ENCODE measurements at places on chromosomes 5 and 9.

- DNase-seq = peak; percentile 26
Measured at GRCh38 chr9:131478421-131478868, 24.3 kb upstream of the POMT1 start.

DNA sequence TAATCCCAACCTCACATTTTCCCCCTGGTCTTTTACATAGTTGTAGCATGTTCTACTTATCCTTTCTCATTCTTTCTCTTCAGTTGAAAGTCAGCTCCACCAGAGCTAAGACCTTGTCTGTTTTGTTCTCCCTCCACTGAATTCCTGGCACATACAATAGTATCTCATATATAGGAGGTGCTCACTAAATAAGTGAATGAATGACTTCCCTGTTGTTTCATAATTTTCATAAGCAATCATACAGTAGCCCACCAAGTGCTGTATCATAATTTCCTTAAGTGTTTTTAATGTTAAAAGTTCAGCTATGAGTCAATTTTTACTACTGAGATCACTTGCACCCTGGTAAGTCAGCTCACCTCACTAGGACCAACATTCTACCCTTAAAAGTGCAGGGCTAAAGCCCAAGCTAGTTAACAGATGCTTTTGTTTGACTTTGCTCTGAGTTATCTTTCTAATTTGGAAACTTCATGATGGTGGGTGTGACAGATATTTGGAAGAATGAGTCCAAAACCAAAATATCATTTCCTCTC, 27.6 kb downstream of the TMEM245 start:
- no peak for DNase-seq

GRCh38 chr5:158644301-158644700, 455.4 kb downstream of the EBF1 start:
- DNase-seq = no peak

DNA sequence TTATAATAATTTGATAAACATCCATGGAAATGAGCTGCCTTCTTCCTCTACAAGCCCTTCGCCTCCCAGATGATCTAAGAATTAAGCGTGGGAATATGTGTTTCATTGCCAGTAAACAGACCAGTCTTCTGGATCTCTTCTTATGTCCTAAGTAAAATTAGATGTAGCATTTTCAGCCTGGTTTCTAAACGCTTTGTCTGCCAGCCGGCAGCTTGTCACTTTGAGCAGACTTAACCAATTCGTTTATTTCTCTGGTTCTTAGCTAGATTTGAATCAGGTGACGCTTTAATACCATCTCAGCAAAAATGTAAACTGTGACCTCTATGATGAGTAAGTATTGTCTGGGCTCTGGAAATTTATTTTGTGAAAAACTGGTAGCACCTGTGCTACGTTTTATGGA, 380.6 kb upstream of the NUDT12 start:
- no peak for DNase-seq

DNA sequence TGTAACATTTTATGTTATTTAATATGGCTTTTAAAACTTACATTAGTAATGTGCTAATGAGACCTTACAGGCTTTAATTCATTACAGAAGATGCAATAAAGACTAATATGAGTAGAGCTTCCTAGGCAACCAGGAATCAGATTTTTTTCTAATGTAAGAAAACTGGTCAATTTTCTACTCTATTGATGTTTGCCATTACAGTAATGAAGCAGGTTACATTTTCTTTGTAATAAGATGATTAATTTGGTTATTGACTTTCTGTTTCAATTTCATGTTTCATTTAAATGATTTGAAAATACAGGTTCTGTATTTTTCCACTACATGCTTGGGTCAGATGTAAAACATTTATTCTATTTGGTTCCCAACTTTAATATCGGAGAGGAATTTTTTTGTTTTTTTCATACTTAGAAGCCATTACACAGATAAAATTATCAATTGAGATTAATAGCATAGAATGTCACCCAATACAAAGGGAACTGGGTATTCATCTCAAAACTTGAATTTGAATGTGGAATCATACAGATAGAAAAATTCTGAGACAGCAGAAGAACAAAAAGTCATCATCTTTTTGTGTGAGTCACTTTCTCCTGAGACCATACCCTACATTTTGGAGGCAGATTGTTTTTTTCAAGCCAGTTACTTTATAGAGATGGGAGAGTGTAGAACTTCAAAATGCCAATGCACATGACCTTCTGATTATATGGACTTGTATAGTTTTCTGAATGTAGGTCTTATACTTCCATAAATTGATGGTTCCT, 133.6 kb upstream of the HMHB1 start:
- DNase-seq = no peak

GRCh38 chr9:126283799-126284465, 42.7 kb upstream of the MVB12B start:
- DNase-seq = no peak

DNA sequence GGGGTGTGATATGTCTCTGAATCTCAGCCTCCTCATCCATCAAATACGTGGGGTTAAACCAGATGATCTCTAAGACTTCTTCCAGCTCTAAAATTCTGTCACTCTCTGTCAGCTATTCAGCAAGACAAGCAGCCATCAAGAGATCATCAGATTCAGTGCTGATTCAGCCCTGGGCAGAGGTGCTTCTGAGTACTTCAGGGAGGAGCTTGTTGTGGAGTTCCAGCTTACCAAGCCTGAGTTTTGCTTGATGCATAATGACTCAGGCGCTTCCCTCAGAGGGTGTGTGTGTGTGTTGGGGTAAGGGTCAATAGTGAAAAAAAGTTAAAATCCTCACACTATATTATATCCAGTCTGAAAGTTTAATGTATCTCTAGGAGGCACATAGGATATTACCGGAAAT, 29.6 kb upstream of the TAF1L start:
- no peak for DNase-seq

- DNase-seq = no peak
Measured at GRCh38 chr9:124450241-124450924, at the start of gene ADGRD2. ADGRD2 (plus strand) TSS chr9:124450451; CDS start chr9:124451667, 1,216 bp downstream.

DNA sequence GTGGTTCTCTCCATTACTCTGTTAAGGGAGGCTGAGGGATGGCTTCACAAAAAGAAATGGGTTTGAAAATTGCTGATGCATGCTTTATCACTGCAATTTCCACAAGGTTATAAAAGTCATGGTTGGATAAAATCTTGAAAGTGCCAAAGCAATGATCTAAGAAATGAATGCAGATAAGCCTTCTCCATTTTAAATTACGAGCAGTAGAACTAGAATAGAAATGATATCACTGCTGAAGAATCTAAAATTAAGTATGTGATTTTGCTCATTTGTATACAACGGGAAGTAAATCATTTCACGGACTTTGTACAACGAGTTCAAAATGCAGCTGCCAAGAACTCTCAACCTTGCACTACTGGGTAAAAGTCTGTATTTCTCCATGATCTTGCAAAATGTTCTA, 299.0 kb downstream of the PRELID2 start:
- DNase-seq = no peak

DNA sequence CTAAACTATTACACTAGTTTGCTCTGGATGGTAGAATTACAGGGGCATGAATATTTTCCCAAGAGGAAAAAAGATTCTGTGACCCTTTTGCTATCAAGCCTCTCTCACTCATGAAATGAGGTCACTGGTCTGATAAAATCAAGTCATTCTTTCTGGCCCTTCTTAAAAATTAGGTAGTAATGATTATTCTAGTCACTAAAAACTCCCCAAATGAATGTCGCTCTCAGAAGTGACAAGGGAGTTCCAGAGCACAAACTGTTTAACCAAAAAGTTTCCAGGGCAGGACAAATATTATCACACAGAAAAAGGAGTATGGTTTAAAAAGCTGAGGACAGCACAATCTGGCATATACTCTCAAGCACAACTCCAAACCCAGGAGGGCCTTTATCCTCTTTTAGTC, 12.5 kb downstream of the ERMP1 start:
- no peak for DNase-seq

- no peak for DNase-seq
Measured at GRCh38 chr5:175900157-175900556, 28.8 kb downstream of the CPLX2 start.

DNA sequence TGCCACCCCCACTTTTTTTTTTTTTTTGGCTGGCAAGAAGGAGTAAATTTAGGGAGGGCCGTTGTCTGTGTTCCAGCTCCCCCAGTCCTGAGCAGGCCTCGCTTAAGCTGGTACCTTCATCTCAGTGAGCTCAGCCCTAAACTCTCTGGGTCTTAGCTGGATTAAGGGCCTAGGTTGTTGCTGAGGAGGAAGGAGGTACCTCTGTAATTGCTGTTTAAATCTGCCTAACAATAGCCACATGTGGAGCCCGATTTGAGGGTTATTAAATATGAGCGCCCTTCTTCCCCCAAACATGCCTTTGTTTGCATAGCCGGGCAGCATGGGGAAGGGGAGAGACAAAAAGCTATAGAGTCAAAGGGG, 179.0 kb upstream of the PITX1 start:
- DNase-seq = no peak

- no peak for DNase-seq
Measured at GRCh38 chr5:57366744-57367143, 115.9 kb downstream of the ACTBL2 start.

DNA sequence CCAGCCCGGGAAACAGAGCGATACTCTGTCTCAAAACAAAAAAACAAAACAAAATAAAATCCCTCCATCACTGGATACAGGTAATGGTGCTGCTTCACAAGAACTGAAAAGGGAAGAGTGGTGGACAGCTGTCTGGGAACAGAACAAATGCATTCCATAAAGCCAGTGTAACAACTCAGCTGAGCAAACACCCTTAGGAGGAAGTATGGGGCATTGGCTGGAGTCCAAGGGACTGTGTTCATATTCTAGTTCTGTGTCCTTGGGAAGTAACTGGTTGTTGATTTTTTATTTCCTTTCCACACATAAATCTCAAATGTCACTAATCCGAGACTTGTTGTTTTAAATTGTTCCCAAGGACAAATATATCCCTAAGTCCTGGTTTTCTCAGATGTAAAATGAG, 38.3 kb downstream of the HTR1A start:
- DNase-seq = no peak

DNA sequence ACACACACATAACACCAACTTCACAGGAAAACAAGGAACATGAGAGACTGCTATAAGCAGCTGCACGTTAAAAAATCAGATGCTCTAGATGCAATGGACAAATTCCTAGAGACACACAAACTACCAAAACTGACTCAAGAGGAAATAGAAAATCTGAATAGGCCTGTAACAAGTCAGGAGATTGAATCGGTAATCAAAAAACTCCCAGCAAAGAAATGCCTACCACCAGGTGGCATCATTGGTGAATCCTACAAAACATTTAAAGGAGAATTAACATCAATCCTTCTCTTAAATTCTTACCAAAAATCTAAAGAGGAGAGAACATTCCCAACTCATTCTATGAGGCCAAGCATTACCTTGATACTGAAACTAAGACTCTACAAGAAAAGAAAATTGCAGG, 54.9 kb downstream of the NDST1 start:
- DNase-seq = no peak

DNA sequence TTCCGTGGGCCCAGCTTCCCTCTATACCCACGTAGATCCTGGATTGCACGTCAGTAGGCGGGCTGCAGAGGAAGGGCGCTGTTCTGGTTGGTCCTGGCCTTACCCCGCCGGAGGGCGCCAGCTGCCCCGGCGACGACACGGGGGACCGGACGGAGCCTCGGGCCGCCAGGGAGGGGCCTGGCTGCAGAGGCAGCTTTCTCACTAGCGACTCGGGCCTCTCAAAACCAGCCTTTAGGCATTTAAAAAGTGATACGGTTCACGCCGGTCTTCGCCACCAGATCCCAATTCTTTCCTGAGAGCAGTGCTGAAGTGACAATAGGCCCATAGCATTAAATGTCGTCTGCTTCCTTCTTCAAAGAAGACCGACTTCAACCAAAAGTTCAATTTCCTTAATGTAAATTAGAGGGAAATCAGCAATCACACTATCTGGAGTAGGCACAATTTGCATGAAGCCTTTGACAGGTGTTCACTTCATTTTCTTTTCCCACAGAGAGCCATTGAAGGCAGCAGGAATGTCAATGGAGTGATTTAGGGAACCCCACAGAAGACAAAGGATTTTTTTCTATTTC, 17.6 kb upstream of the UBE2D2 start:
- DNase-seq = no peak

DNA sequence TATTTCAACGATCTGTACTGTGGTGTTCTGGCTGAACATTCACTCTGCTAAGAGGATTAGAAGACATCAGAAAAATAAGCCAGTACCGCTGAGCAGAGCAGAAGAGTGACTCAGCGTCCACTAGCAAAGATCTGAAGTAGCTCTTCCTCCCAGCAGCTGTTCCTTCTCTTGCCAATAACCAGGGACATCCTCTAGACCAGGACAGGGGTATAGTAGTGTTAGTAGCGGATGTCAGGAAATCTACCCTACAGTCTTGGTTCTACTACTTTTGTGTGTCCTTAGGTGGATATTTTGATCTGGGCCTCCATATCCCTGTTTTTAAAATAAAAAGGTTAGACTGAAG, 103.6 kb downstream of the TSSK1B start:
- DNase-seq = no peak

- DNase-seq = no peak
Measured at GRCh38 chr9:119905724-119906123, 536.5 kb upstream of the BRINP1 start.

- no peak for DNase-seq
Measured at GRCh38 chr9:123365287-123365880, 9.4 kb downstream of the CRB2 start.

DNA sequence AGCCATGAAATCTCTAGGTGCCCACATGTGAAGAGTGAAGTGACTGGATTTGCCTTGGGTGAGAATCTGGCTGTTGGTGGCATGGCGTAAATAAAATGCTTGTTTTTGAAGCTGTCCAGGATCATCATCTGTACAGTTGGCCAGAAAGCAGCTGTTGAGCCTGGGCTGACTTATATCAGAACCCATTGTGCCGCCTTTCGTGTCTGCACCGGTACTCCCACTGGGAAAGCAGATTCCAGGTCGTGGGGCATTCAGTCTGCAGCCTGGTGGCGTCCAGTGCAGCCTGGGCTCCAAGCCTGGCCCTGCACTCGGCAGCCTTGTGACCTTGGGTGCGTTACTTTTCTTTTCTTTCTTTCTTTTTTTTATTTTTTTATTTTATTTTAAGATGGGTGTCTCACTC, 27.8 kb downstream of the PRRC2B start:
- DNase-seq = no peak
